H4 (cell line): ENCODE measurements at places on chromosomes 5 and 9. TPM values are rescaled to one million over a fixed set of nuclear protein-coding genes. Genes with fewer than 3 reads are reported as not detected.

Gene PTPRD
- 3.8 and 10.0 TPM in 2 replicates for total RNA-seq

Gene CD180
- total RNA-seq = not detected in 2 replicates

Gene P4HA2
- 83.5 and 85.5 TPM in 2 replicates for total RNA-seq

- peak; percentile 54 for DNase-seq
These were observed 286.5 kb downstream of the MAST4 start for GRCh38 chr5:66882606-66883227.

GRCh38 chr5:75053304-75054133 is 1.2 kb upstream of the GCNT4 start:
- peak; percentile 28 for DNase-seq

DNA sequence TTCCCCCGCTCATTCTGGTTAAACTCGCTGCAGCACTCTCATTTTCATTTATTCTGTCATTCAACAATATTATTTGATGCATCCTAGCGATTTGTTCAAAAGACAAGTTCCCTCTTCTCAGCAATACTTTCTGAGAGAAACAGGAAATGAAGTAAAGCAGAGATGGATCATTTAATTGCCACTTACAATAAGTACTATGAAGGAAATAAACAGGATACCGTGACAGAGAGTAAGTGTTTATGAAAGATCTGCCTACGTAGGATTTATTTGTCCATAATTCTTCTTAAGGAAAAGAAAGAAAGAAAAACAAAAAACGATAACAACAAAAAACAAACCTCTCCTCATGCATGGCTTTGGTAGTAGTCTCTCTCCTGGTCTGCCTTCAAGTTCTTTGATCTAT is 406.8 kb upstream of the ZNF608 start:
- no peak for DNase-seq

DNA sequence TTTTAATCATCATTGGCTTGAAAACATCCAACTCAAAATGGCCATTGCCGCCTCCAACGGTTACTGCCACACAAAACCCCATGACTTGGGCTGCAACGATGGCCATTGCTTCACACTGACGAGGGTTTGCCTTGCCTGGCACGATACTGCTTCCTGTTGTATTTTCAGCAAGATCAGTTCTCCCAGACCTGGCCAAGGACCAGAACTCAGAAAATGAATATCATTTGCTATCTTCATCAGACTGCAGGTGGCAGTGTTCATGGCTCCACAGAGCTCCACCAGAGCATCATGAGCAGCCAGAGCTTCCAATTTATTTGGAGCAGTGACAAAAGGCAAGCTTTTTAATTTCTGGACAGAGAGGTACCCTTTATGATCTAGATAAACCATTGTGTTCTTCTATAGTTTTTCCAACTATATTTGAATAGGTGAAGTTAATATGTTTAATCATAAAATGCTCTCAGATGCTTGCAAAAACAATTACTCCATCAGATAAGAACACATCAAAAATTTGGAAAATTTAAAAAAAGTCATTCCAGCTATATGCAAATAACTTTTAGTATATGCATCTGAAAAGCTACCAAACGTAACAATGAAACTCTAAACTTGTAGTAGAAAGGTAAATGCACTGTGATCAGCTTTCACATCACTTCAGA is 10.4 kb downstream of the AMACR start:
- peak; percentile 92 for DNase-seq

Gene TPPP
- 0.85 and 0.90 TPM in 2 replicates for total RNA-seq

- DNase-seq = peak; percentile 27
These were observed 55.6 kb upstream of the LMX1B start for GRCh38 chr9:126558051-126558665.

DNA sequence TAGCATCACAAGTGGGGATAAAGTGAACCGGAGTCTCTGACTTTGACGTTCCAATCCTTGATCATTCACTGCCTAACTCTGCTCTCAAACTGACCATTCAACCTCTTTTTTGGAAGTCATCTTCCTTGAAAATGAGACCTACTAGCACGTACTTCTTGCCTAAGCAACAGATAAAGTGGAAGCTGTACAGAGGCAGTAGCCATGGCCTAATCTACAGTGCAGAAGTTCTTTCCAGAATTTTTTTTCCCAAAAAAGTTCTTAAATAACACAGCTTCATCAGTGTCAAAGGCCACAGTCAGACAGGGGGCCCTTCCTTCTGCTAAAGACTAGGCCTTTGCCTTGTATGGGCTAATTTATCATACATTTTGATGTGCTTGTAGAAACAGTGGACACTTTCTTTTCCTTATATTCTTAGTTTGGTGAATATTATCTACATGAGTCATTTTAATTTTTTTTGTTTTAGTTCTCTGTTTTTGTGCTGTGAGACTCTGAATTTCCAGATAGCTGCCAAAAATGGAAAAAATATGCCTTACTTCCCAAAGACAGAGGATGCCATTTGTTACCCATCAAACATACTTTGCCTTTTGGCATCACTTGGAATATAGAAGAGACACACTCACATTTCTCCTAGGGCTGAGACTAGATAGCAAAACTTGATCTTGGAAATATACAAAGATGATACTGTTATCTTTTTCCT is 96.3 kb upstream of the VCAN start:
- DNase-seq = no peak

Gene AFAP1L1
- total RNA-seq = 2.0 and 3.2 TPM in 2 replicates

DNA sequence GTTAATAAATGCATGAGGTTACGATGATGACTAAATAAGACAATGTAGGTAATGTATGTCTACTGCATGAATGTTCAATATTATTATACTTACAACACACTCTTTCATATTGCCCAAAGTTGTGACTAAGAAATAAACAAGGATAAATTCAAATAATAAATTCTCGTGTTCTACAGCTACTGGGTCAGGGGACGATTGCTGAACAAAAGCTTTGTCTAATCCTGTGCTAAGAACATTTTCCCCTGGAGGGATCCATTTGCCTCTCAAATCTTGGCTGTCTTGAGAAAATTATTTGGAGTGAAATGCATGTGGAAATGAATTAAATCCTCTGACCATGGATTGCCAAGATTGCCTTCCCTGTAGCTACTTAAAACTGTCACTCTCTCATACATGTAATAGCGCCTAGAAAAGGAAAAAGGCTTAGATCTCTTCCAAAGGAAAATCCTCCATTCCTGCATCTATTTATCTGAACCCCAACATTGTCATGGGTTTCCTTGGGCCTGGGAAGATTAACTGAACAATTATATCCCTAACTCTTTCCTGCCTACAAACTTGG is 893.8 kb upstream of the ACO1 start:
- DNase-seq = no peak

- DNase-seq = no peak
These were observed 99.7 kb downstream of the GOLPH3 start for GRCh38 chr5:32074401-32074800.

DNA sequence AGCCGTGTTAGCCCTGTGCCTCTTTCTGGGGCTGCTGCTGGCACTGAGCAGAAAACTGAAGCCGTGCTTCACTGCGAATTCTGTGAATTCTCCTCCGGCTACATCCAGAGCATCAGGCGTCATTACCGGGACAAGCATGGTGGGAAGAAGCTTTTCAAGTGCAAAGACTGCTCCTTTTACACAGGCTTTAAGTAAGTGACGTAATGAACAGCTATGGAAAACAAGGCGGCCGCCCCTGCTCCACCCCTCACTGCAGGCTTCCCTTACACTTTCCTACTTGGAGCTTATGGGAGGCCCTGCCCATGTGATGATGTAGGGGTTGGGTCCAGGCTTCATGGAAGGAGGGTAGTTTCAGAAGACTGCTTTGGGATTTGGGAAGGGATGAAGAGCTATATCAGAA is 109.1 kb downstream of the ZNF462 start:
- no peak for DNase-seq

DNA sequence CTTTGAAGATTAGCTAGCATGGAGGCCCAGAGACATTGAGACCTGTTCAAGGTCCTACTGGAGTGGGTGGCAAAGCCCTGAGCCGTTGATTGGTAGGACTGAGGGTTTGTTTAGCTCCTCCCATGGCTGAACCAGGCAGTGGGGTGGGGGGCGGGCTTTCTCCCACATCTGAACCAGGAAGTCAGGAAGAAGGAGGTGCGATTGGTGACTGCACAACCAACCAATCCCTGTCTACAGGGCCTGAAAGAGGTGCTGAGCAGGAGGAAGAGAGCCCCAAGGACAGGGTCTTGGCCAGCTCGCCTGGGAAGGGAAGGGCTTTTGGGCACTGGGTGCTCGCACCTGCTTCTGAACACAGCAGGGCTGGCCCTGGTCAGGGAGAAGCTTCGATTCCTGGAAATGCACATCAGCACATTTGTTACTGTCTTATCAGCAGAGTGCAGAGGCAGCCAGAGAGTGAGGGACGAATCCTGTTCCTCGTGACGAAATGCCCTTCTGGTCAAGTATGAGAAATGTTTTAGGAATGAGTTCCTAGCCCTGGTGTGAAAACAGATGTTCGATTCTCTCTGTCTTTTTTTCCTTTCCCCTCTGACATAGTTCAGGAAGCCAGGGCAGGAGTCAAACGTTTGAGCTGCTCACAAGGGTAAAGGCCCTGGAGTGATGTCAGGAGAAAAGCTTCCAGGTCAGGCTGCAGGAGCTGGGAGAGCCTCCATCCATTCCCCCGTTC is 294.8 kb upstream of the KLF4 start:
- peak; percentile 30 for DNase-seq

GRCh38 chr9:68522954-68523353 is 17.7 kb downstream of the TMEM252 start:
- no peak for DNase-seq

GRCh38 chr9:112866662-112867274 is 23.9 kb downstream of the SLC46A2 start:
- DNase-seq = peak; percentile 86

DNA sequence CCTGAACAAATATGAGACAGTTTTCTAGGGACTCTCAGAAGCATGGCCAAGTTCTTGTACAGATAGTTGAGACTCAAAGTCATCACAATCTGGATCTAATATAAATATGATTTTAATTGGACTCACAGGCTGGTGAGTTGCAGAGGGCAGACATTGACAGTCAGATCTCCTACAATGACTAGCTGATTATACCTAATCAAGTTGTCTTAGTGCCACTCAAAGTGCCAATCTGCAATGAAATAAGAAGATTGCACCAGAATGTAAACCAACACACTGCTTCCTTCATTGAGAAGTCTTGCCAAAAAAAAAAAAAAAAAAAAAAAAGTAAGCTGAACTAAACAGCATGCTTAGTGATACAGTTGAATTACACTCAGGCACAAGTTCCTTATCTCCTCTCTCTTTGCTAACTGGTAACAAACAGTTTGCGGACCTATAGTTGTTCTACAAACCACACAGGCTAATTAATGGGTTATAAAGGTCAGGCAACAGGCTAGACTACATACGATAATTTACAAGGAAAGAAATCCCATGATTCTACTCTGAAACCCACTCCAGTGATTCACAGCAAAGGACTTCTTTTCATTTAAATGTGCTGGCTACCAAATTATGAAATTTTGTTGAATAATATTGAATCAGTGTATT is 107.3 kb upstream of the NIPBL start:
- no peak for DNase-seq

Gene BTNL8
- not detected in 2 replicates for total RNA-seq

Gene CATSPER3
- 0.08 TPM in 1 of 2 replicates, not detected in the other for total RNA-seq

- no peak for DNase-seq
These were observed at the start of gene SLC6A19 for GRCh38 chr5:1201327-1202025. Gene SLC6A19, plus strand, starts transcription at chr5:1201595. Its CDS starts 56 bp downstream, at chr5:1201651.

DNA sequence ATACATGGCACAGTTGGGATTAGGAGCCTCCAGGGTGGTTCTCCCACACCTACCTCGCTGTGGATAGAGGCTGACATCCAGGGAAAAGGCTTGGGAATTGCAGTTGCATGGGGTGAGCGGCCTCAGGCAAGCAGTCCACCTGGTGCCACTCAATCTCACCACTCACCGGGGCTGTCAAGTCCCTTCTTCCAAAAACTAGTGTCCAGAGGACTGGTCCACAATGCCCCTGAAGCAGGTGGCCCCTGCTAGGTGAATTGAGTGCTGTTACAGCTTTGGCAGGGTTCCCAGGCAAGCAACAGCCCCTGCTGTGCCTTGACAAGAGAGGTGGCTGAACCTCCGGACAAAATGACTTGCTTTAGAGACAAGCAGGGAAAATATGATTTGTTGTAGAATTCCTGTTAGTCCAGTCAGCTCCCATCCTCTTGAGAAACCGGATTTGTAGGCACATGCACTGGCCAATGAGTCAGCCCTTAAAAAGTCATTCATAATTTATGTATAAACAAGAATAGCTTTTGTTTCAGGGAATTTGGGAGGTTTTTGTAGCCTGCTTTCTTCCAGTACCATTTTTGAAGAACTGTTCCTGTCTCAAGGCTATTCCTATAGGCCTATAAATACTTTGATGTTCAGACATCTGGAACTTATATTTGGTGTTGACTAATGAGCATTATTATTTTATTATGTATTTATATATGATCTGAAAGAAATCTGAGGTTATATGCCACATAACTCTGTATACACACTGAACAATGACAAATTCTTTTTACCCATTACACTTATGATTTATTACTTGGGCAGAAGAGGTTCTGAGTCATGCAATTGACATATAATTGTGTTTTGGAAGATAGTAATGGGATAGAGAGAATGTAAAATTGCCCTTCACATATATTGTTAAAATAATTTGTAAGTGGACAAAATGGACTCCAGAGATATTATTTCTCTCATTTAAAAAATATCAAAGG is 411.1 kb downstream of the ACTL7B start:
- peak; percentile 39 for DNase-seq

- no peak for DNase-seq
These were observed 155.8 kb downstream of the PBX3 start for GRCh38 chr9:125902831-125903512.

Gene IFNA17
- not detected in 2 replicates for total RNA-seq

Gene GPR21
- not detected in 2 replicates for total RNA-seq

GRCh38 chr5:6454628-6455053 is 6.0 kb downstream of the UBE2QL1 start:
- DNase-seq = no peak

DNA sequence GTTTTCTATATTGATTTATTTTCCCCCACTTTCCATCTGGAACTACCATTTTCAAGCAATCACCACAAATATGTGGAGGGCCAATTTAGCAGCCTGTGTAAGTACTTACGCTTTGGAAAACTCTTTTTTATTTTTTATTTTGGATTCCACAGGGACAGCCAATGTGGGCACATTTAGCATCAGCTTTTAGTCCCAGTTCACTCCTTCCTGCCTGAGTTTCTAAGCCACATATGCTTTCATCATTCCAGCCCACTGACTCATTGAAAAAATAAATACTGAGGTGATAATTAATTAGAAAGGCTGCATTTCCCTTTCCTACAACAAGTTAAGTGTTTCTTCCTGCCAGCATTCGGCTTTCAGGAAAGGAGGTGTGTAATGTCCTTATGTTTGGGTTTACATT is 76.8 kb downstream of the TMEM167A start:
- peak; percentile 29 for DNase-seq

DNA sequence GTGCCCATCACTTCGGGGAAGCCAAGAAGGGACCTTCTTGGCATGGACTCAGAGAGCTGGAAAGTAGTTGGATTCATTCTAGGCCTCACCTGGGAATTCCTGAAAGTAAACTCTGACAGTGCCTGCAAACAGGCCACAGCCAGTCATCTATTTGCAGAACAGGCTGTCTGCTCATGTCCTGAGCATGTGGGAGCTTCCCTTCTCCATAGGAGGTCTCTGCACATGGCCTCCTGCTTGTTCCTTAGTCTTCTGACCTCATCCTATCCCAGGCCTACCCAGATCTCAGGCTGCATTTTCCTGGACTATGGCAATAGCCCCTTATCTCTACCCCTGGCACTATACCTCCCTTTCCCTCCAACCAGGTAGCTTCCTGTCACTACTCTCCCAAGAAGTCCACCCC is 67.2 kb upstream of the FSTL4 start:
- DNase-seq = no peak
